ENCODE measurements at places on chromosomes 6 and 20.

GRCh38 chr20:101975-102374 lies 14.5 kb downstream of the DEFB125 start:
- DNase-seq = no peak

GRCh38 chr20:25470045-25470444 lies 62.6 kb downstream of the GINS1 start:
- DNase-seq = peak; percentile 49

GRCh38 chr6:152118224-152118623 lies 310.7 kb downstream of the ESR1 start:
- no peak for DNase-seq

DNA sequence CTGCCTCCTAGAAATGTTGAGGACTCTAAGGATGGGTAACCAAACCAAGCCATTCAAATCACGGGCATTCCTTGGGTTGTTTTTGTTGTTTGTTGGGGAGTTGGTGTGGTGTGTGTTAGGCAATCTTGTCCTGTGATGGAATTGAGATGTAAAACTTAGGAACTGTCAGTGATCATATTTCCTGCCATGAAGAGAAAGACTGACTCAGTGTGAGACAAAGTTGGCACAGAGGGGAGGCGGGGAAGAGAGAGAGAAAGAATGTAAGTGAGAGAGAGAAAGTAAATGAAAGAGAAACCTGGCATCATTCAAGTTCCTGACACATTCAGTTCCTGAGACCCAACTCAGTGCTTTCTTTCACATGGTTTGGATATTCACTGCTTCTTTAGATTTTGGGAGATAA lies 21.6 kb upstream of the FBXO30 start:
- peak; percentile 78 for DNase-seq

- no peak for DNase-seq
Observed at GRCh38 chr20:30503992-30504570, 753.4 kb upstream of the DEFB115 start.

DNA sequence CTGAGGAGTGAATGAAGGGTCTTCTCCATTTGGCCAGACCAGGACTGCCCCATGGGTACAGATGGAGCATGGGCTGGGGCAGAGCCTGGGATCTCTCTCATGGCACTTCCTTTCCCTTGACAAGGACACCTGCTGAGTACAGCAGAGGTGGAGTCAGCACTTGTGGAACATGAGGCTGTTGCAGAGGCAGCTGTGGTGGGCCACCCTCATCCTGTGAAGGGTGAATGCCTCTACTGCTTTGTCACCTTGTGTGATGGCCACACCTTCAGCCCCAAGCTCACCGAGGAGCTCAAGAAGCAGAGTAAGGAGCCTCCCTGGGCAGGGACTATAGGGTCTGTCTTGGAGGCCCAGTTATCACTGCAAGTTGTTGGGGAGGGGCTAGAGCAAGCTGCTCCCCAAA lies 29.6 kb downstream of the GSS start:
- DNase-seq = no peak

DNA sequence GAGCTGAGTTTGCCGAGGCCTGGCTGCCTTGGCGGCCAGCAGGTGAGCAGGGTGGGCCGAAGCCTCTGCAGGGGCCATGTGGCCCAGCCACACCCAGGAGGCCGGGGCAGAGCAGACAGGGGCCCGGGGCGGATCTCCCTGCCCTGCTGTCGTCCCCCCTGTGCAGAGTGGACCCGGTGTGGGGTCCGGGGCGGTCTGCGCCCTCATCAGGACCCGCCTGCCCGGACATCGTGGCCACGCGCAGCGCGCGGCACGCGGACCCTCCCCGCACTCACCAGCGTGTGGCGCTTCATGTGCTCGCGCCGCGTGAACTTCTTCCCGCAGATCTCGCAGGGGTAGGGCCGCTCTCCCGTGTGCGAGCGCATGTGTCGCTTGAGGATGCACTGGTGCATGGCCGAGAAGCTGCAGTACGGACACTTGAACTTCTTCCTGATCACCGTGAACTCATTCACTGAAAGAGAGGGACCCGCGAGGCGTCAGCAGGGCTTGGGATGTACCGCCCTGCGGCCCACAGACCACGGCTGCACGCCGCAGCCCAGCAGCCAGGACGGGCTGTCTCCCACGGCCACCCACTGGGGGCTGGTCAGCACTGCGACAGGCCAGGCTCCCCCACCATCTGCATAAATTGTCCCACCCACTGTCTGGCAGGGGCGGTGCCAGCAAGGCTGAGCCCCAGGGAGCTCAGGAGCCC lies 13.0 kb downstream of the SLC2A4RG start:
- no peak for DNase-seq

DNA sequence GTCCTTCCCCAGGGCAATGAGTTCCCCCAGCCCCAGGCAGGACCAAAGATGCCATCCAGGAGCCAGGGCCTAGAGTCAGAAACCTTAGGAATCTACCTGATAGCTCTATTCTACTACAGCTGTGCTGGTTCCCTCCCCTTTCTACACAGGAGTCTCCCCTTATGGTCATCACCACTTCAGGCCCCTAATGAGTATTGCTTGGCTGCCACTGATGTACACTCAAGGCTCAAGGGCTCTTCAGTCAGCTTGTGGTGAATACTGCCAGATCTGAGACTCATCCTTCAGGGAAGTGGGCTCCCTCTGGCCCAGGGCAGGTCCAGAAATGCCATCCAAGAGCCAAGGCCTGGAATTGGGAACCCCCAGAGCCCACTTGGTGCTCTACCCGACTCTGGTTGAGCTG lies 248.6 kb downstream of the ALDH8A1 start:
- no peak for DNase-seq

DNA sequence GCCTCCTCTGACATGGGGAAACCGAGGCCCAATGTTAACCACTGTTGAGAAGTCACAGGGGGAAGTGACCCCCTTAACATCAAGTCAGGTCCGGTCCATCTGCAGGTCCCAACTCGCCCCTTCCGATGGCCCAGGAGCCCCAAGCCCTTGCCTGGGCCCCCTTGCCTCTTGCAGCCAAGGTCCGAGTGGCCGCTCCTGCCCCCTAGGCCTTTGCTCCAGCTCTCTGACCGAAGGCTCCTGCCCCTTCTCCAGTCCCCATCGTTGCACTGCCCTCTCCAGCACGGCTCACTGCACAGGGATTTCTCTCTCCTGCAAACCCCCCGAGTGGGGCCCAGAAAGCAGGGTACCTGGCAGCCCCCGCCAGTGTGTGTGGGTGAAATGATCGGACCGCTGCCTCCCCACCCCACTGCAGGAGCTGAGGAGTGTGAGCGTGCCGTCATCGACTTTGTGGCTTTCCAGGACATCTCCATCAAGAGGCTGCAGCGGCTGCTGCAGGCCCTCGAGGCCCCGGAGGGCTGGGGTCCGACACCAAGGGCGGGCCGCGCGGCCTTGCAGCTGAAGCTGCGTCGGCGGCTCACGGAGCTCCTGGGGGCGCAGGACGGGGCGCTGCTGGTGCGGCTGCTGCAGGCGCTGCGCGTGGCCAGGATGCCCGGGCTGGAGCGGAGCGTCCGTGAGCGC lies 1.6 kb downstream of the TNFRSF6B start:
- DNase-seq = no peak

- peak; percentile 16 for DNase-seq
Observed at GRCh38 chr6:130050230-130050629, 31.8 kb downstream of the L3MBTL3 start.

GRCh38 chr6:33029328-33030184 lies 20.2 kb upstream of the HLA-DOA start:
- DNase-seq = peak; percentile 1

DNA sequence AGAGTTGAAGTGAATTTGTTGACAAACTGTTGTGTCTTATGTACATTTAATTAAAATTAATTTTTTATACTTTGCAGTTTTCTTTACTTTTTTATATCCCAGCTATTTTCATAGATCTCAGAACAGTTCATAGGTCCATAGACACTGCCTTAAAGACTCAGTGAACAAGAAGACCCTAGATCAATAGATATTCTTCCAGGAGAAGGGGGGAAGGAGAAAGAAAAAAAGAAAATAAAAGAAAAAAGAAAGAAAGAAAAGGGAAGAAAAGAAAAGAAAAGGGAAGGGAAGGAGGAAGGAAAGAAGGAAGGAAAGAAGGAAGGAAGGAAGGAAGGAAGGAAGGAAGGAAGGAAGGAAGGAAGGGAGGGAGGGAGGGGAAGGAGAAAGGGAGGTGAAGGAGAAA lies 130.8 kb downstream of the MAFB start:
- no peak for DNase-seq

Measured in fibroblast of mammary gland (primary cell).